Right kidney (tissue), 9 donors: ENCODE measurements at places on chromosomes 1 and 21.

- no peak for DNase-seq
These were observed 11.2 kb downstream of the AGO1 start for GRCh38 chr1:35894183-35894582.

DNA sequence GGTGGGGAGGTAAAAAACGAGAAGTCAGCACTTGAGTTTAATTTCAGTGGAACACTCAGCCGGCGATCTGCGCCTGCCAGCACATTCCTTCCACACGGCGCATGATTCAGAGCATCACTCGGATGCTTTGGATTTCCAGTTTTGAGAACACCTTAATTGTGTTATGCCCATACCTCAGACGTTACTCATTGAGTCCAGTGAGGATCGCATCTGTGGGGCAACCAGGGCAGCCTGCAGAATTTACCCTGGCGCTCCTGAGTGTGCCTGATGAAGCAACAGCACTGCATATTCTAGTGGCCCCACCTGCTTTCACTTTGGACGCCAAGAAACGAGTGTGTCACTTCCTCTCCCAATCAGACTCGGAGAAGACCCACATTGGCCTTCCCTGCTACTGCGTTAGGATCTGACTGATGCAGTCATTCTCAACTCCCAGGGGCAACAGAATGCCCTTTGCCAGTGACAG, 19.9 kb downstream of the FAM89A start:
- DNase-seq: no peak

DNA sequence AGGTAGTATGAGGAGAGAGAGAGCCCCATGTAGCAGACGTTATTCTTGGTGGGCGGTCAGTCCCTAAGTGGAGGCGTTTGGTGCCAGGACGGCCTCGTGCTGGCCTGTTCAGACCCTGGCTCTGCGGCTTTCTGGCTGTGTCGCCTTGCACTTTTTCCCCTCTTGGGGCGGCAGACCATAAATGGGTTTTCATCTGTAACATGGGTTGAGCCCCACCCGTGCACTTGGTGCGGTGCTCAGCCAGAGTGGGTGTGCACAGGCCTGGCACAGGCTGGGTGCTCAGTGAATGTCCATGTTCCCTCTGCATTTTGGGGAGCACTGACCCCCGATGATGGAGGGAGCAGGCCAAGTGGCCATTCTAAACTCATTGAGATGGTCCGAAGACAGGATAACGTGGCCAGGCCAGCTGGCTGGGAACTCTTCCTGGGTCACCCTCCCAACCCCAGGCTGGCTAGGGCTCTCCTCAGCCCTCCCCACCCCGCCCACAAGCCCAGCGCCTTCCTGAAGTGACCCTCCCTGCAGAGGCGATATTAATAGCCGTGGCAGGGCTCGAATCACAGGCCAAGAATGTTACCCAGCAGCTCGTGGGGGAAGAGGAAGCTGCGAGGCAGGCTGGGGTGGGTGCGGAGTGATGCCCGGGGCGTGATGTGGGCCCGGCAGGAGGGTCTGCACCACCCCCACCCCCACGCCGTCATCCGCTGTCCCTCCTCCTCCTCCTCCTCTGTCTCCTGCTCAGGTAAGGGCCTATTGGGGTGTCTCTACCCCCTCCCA, 78.5 kb downstream of the ARHGEF10L start:
- DNase-seq: no peak

DNA sequence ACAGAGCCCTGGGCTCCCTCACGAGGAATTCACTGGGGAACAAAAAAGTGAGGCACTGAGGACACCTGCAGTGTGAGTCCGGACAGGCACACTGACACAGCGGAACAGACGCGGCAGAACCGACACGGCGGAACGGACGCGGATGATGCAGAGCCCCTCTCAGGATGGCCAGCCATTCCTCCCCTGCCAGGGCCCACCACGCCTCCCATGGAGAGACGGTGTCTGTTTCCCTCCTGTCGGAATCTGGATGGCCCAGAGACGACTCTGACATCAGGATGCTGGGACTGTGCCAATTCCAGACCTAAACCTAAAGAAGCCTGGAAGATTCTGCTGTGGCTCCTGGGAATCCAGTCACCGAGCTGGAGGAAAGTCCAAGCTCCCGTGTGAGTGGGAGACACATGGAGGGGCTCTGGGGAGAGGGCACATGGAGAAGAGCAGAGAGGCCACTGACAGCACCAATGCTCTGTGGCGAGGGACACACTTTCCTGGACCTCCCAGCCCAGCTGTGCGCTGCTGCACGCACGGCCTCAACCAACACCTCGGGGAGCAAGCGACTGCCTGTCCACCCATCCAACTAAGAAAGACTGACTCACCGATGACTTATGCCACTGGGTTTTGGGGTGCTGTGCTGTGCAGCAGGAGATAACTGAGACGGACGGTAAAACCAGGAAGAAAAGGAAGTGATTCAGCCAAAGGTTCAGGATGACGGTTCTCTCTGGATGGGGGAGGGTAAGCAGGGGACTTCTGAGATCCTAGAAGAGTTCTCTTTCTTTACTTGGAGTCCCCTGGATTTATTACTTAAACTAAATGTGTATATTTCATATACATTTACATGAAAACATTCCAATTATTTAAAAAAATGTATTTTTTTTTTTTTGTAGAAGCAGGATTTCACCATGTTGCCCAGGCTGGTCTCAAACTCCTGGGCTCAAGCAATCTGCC, 23.3 kb downstream of the ZBTB17 start:
- DNase-seq: no peak

DNA sequence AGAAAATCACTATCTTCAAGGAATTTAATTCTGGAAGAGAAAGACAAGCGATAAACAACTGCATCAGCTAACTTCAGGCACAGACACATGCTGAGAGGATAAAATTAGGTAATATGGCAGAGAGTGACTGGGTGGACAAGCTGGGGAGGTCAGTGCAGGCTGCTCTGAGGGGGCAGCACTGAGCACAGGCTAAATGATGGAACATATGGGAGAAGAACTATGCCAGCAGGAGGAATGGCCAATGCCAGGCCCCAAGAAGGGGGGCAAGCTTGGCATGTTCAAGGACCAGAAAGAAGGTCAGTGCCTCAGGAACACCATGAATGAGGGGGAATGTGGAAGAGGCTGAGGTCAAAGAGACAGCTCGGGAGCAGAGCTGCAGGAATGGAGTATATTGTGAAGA, 190.7 kb upstream of the MAP1LC3C start:
- DNase-seq: no peak

GRCh38 chr1:173113015-173113741, 62.4 kb upstream of the TNFSF18 start:
- no peak for DNase-seq

DNA sequence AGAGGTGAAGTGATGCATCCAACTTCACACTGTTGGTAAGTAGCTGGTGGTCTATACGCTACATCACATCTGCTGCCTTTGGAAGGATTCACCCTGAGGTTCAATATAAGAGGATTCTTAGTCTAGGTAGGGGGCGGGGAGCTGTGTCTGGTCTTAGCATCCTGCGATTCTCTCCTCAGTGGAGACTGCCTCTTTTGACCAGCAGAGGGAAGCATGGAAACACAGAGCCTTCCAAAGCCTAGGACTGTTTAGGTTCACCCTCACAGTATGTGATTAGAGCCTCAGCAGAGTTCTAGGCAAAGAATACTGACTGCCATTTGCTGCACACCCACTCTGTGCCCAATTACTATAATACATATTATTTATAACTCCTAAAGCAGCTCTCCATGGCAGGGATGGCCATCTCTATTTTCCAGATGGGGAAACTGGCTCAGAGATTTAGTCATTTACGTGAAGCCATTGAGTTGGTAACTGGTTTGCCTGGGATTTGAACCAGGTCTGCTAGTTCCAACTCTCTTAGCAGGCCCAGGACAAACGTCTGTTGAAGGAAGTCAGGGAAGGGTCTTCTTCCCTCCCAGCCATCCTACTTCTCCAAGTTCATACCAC, 28.9 kb upstream of the EFCAB14 start:
- DNase-seq: peak; percentile 23

GRCh38 chr1:29256979-29257804, 20.9 kb downstream of the PTPRU start:
- peak; percentile 52 for DNase-seq

GRCh38 chr21:22649246-22649645, 1651.0 kb downstream of the NCAM2 start:
- no peak for DNase-seq

DNA sequence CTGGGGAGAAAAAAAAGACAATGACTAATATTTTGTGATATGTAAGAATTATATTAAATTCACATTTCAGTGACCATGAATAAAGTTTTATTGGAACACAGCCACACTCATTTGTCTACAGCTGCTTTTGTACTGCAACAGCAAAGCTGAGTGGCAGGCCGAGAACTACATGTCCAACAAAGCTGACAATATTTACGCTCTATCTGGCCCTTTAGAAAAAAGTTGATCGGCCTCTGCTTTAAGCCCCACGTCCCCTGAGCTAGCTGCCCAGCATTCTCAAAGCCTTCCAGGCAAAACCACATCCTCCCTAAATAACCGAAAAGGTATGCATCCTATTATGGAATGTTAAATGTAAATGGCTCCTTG, 8.6 kb downstream of the SLC2A1 start:
- no peak for DNase-seq

- DNase-seq: no peak
These were observed 28.4 kb downstream of the POFUT2 start for GRCh38 chr21:45259206-45259840.

- no peak for DNase-seq
These were observed 664.5 kb upstream of the NR5A2 start for GRCh38 chr1:199362996-199363395.

GRCh38 chr1:212871976-212872375, 13.9 kb downstream of the FLVCR1 start:
- DNase-seq: no peak

GRCh38 chr1:158013840-158014730, 20.6 kb downstream of the KIRREL1 start:
- no peak for DNase-seq

DNA sequence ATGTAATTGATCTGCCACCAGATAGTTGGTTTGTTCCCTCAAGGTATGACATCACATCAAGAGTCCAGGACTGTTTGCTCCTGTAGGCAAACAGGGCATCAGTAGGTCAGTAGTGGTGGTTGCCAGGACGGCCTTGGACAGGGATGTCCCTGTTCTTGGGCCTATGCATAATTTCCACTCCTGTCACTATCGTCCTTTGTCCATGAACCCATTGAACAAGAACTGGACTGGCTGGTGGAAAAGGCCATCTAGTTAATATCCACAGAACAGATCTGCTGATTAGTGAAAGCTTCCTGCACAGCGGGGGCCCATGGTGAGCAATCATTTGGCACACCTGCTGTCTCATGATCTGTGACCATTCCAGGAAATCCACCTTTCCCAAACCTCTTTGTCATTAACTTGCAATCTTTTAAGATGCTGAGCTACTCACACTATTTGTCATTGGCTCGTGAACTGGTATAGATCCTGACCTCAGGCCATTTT, 12.4 kb upstream of the BSDC1 start:
- no peak for DNase-seq

DNA sequence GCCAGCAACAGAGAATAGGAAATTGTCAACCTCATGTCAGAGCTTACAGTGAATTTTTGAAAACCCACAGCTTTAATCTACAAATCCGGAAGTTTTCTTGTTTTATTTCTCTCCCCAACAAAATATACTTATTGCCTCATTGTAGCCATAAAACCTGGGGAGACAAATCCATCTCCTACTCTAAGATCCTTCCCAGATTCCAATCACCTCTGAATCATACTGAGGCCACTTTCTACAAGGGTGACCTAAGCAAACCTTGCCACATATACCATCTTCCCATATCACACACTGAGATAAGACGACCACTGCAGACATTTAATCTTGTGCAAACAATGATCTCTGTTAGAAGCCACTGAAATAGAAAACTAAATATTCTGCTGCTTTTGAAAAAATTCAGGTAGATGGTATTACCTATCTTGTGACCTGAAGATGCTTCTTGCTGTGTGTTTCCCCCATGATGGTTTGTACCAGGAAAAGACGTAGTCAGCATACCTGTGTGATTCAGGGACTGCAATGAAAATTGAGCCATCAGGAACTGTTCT, 171.5 kb upstream of the DUSP10 start:
- no peak for DNase-seq

GRCh38 chr1:170881268-170882265, 53.8 kb upstream of the MROH9 start:
- DNase-seq: no peak

DNA sequence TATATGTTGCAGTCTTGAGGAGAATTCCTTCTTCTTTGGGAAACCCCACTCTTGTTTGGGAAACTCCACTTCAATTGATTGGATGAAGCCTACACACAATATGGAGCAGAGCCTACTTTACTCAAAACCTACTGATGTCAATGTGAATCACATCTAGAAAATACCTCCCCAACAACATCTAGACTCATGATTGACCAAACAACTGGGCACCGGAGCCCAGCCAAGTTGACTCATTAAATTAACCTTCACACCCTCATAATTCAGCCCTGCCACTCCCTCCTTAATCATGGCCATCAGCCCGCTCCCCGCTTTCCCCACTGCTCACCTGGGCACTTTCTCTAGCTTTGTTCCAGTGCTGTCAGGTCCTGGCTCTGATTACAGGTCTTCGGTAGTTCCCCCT, 208.1 kb upstream of the MAP1LC3C start:
- no peak for DNase-seq

DNA sequence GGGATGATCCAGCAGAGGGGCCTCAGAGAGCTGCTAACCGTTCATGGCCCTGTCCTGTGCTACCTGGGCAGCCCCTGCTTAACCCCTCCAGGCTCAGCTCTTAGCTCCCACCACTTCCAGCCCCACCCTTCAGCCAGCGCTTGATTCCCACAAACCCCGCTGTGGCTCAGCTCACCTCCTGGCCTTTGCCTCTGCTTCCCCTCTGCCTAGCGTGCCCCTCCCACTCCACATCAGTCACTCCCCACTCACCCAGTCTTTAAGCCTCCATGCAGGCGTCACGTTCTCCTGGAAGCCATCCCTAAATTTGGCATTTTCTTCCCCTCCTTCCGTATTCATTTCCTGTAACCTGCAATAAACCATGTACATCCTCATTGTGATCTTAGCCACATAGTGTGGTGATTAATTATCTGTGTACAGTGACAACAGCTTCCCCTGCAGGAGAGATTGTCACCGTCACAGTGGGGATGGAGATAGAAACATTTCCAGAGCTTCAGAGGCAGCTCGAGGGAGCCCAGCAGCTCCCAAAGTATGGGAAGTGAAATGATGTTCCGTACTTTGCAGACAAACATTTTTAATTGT, 65.5 kb downstream of the EPHB2 start:
- no peak for DNase-seq

DNA sequence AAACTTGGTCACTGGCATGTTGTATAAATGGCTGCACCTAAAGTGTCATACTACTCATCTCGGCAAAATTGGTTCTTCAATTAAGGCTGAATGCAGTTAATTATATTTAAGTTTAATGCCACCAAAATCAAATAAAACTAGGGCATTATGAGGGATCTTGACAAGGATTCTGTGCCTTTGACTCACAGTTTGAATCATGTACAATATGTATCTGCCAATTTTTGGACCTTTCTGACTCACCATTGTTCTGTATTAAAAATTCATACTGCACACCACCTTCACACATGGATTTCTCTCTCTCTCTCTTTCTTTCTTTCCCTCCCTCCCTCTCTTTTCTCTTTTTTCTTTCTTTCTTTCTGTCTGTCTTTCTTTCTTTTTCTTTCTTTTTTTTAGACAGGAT, 14.1 kb upstream of the STXBP3 start:
- DNase-seq: no peak
